Kidney epithelial cell (primary cell): ENCODE measurements at places on chromosomes 5 and 9. TPM values are rescaled to one million over a fixed set of nuclear protein-coding genes. Genes with fewer than 3 reads are reported as not detected.
A peak's percentile ranks its signal among the peaks of the same experiment; 100 is the strongest.

DNA sequence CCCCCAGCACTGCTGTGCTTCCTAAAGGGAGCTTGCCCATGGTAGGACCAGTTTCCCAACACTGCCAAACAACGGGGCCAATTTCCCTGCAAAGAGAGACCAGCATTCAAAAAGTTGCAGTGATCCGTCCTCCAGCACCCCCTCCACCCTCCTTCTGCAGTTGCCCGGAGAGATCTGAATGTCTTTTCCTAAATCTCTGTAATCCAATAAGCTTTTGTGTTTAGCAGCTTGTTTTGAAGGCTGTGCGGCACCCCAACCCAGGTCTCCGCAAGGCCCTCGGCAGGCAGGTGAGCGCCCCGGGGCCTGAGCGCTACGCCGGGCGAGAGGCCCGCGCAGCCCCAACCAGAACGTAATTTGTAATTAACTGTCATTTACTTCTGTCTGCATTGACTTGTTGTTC is 366.9 kb upstream of the IRX2 start:
- no peak for DNase-seq

DNA sequence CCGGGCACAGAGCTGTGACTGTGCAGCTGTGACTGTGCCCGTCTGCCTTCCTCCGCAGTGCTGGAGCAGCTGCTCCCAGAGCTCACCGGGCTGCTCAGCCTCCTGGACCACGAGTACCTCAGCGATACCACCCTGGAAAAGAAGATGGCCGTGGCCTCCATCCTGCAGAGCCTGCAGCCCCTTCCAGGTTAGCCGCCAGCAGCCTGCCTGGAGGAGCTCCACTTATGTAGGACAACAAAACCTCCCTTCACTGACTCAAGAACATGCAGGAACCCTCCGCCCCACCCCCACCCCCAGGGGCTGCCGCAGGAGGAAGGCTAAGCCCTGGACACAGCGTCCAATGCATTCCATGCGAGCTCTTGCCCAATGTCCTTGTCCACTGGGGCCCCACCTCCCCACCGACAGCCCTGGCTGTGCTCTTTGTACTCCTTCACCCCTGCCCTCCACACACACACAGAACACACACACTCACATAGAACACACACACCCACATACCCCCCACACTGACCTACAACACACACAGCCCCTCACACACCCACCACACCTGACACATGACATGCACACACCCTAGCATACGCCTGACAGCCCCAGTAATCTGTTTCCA is 27.9 kb downstream of the AFAP1L1 start:
- no peak for DNase-seq

GRCh38 chr5:65866837-65867521 is 59.4 kb upstream of the ERBIN start:
- DNase-seq: no peak

- no peak for DNase-seq
Observed at GRCh38 chr9:84314306-84314705, 26.3 kb downstream of the SLC28A3 start.

DNA sequence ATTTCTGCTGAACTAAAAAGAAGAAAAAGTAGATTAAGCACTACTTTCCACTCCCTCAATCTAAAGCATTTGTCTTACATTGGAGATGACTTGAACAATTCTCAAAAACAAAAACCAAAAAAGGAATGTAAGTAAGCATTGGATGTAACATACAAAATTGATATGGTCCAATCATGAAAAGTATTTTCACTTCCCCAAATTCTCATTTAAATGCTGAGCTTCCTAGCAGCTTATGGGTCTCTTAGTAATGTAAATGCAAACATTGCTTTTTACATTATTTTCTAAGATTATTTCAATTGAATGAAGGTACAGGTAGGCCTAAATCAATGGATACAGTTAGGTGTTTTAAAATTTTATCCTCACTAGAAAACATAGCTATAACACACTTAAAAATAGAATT is 20.0 kb downstream of the ANKH start:
- DNase-seq: no peak

- no peak for DNase-seq
Observed at GRCh38 chr5:135934939-135935338, 19.8 kb downstream of the LECT2 start.

DNA sequence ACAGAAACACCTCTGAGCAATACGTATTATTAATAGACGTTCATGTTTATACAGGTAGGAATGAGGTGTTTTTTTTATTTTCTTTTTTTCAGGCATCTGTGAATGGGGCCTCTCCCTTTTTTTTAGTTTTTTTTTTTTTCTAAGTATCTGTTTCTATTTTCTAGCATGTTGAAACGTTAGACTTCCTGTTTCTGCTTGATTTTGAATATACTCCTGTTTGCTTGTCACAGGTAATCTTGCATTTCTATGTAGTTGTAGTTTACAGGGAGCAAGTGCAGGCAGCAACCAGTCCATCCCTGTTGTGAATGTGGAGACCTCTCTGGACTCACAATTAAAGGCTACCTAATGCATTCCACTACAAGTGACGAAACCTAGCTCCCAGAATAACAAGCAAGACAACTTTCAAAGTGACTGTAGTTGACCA is 22.8 kb upstream of the TNFAIP8 start:
- DNase-seq: no peak

DNA sequence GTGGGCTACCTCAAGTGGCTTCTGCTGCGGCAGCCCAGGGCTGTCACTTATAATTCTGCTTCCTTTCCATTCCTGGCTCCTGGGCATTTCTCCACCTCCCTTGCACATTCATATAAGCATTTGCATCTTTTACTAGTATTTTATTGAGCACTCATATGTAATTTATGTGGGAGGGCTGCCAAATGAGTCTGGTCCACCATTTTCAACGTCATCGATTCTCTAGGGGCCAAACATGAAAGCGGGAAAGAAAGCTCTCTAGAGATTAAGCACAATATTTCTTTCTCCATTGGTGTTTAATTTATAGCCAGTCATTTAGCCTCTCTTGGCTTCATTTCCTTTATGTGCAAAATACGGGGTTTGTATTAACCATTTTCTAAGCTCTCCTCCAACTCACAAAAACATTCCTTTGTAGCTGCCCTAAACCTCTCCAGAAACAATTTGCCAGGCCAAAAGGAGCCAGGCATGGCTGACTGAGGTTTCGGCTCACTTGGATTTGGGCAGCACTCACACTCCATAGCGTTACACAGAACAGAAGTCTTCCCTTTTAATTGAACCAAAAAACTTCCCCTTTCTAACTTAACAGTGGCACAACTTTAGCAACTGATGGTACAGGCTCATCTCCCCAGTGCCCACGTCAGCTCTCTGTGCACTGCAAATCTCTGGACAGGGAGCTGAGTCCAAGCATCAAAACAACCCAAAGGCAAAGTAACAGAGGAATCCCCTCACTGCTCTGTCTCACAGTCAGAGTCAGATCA is 183.5 kb downstream of the ROR2 start:
- no peak for DNase-seq

DNA sequence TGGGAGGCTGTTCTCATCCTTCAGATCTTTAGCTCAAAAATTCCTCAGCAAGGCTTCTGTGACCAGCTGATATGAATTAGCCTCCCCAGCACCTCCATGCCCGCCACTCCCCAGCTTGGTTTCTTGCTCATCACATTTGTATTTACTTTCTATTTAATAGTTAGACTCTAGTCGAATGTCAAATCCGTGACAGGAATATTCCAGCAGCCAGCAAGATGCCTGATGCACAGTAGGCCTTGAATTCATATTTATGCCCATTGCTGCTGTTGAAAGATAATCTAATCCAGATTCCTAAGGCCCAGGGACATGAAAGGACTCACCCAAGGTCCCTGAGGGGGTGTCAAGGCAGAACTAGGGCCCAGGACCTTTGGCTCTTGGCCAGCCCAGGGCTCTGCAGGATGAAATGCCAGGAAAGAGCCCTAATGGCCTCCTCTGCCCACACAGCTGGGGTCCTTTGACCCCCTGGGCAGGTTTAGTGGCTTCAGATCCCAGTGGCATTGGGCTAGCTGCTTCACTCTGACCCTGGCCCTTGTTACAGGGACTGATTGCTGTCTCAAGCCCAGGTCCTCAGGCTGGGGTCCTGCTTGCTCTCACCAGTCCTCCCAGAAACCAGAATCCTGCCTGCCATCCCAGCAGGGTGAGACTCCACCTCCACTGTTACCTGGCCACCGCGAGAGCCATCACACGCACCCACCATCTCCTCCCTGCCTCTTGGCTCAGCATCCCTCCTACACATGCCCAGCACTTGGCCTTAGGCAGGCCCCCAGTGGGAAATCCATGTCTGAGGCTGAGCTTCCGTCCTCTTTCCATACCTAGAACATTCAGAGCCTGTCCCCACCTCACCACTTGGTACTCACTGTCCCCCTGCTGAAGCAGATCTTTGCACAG is 7.3 kb downstream of the CSF1R start:
- no peak for DNase-seq

GRCh38 chr9:124392871-124393460 is 22.3 kb downstream of the PSMB7 start:
- peak; percentile 87 for DNase-seq

The LTC4S gene
- 0.41 and 5.1 TPM in 2 replicates for total RNA-seq

The ALDH1A1 gene
- 1.6 and 3.6 TPM in 2 replicates for total RNA-seq

The PLAA gene
- 34.8 and 36.3 TPM in 2 replicates for total RNA-seq

The SHISAL2B gene
- not detected in 2 replicates for total RNA-seq

The POLR3G gene
- total RNA-seq: 9.7 and 10.9 TPM in 2 replicates

The FBN2 gene
- total RNA-seq: 25.2 and 31.9 TPM in 2 replicates

The MARCOL gene
- total RNA-seq: not detected in 2 replicates

The FGF1 gene
- 1.6 and 12.1 TPM in 2 replicates for total RNA-seq

The PTPA gene
- total RNA-seq: 156 and 167 TPM in 2 replicates

The NRG2 gene
- 0.07 TPM in 1 of 2 replicates, not detected in the other for total RNA-seq
